ENCODE measurements at places on chromosomes 11 and 22.

DNA sequence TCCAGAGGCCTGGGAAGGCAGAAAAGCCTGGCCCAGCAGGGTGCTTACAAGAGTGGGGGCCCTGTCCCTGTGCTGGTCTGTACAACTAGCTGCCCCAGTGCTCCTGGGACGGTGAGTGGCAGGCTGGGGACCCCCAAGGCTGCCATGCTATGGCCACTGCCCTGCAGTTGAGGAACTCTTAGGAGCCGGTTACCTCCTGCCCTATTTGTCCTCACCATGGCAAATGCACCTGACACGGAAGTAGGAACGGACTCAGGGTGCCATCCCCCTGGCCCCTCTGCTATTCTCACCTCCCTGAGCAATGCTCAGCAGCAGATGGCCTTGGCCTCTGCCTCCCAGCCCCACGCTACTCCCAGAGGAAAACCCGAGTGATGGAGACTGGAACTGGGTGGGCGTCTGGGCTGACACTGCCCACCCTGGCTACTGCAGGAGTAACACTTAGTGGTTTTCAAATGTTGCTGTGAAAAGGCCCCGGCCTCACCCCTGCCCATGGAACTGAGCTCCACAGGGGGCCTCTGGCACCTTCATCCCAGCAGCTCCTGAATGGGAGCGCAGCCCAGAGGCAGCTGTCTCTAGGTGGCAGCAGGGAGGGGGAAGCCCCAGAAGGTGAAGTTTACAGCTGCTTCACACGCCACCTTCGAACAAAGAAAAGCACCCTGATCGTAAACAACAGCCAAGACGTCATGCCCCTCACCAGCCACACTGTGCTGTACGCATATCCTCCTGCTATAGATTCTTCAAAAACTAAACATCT lies 105.3 kb downstream of the CTTN start:
- DNase-seq = no peak

GRCh38 chr11:47035108-47035507 lies 98.5 kb downstream of the CSTPP1 start:
- DNase-seq = no peak

GRCh38 chr11:19646921-19647320 lies 65.7 kb upstream of the NAV2 start:
- no peak for DNase-seq

DNA sequence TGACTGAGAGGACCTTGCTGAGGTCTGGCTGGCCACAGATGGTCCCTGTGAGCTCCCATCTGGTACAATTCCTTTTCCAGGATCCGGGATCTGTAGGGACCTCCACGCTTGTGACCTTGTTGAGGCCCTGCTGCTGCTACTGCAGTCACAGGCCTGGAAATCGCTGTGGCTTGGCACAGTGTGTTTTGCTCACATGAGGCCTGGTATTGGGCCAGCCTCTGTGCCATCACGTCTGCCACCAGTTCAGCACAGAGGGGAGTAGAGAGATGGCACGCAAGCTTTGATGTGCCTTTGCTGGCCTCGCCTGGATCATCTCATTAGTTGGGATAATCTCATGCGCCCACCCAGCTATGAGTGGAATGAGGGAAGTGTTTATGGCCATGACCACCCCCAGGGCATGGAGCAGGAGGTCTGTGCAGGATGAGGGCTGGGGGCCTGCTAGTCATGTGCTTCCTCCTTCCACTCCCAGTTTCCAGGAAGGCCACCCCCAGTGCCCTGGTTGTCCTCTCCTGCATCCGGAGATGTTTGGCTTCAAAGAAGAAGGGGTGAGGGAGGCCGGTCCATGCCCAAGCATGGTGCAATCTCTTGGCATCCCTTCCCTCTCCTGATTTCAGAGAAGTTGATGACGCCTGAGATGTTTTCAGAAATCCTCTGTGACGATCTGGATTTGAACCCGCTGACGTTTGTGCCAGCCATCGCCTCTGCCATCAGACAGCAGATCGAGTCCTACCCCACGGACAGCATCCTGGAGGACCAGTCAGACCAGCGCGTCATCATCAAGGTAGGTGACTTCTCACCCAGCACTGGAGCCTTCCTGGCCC lies 22.4 kb downstream of the DERL3 start:
- no peak for DNase-seq

DNA sequence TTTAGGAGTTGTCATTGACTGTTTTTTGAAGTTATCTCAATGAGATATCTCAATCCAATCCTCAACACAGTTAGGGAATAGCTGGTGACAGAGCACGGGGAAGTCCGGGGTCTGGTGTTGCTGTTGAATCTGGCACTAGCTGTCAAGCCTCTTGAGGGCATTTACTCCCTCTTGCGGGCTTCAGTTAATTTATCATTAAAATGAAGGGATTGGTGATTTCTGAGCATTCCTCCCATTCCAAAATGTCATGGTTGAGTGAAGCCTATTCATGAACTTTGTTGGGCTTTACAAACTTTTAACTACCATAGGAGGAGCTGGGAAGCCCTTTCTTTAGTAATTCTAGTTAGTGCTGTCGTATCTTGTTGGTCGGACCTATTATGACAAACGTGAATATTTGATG lies 40.2 kb downstream of the UVRAG start:
- DNase-seq = no peak

- DNase-seq = peak; percentile 37
Measured at GRCh38 chr11:130162733-130163132, 3.2 kb downstream of the ST14 start.

DNA sequence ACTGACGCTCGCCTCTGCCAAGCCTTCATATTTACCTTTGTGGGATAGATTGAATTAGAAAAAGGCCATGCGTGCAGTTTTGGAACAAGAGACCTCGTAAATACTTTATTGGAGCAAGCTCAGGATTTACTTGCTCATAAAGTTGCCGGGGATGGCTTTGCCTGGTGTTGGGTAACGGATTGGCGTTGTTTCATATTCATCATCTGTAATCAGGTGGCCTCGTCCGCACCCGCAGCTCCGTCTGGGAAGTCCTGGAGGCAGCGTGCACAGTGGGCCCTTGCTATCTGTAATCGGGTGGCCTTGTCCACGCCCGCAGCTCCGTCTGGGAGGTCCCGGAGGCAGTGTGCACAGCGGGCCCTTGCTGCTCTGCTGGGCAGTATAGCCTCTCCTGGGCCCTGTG lies 1209.3 kb downstream of the BRD1 start:
- no peak for DNase-seq

DNA sequence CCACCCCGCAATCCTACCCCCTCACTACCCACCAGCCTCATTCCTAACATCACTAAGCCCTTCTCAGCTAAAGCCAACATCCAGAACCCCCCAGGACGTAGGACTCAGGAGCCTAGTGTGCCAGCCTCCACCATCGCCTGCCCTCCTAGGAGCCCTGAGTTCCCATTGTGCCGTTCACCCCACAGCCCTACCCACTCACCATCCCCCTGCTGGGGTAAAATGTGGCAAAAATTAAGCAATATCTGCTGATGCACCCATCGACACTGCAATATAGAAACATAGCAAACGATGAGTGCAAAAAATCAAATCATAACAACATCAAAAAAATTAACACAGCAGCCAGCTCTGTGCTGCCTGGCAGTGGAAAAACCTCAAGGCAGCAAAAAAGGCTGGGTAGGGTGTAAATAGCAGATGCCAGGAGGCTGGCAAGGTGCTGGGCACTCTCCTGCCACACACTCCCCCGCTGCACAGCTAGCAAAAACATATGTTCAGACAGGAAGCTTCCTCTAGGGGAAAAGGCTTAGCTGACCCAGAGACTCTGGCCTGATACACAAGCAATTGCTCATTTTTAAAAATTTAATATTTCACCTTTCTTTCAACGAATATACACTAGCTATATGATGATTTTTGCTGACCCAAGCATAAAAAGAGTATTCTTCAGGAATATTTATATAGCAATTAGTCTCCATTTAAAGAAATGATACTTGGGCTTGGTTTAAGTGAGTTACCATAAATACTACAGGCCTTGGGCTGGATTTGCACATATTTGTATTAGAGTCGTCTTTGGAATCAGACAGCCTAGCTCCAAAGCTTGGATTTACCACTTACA lies 33.8 kb downstream of the PRDM10 start:
- DNase-seq = no peak

DNA sequence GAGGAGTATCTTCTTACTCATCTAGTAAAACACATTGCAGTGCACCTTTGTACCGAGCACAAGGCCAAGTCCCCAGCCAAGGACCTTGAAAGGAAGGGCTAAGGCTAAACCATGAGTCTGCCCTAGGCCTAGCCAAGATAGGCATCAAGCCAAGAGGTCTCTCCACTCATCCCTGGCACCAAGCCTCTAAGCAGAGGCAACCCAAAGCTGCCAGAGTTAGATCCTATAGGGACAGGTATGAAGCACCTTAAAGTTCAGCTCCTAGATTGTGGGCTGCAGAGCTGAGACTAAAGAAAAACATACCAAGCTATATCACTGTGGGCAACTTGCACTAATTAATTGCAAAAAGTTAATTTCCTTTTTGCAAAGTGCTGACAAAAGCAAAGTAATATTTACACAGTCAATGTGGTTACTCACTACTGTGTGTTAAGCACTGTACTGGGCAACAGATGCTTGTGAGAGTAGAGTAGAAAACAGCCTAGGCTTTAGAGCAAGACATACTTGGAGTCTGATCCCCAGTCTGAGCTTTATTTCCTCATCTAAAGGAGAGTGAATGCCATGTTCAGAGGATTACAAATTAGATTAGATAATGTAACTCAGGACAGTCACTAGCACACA lies 7.2 kb downstream of the COA4 start:
- no peak for DNase-seq

GRCh38 chr11:103959279-103959942 lies 77.0 kb upstream of the DDI1 start:
- DNase-seq = no peak

DNA sequence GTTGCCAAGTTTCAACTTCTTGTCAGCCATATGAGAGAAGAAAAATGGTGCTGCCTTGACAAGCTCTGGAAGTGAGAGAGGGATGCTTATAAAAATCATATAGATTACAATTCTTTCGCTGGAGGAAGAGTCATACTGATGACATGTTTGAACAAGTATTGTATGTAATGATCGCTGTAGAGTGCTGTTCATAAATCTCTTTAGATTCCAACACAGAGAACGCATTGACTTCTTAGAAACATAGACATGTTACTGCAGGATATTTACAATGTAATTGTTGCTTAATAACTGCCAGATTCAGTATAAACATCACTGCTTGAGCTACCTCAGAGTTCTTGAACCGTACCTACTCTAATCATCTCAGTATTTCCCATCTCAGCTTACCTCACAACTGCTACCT lies 571.6 kb downstream of the LUZP2 start:
- DNase-seq = no peak

GRCh38 chr22:47591709-47592108 lies 829.3 kb downstream of the TBC1D22A start:
- DNase-seq = no peak

GRCh38 chr11:128582496-128583366 lies 4.6 kb downstream of the ETS1 start:
- DNase-seq = peak; percentile 20

- DNase-seq = no peak
Measured at GRCh38 chr11:17840101-17840548, 105.5 kb downstream of the KCNC1 start.

DNA sequence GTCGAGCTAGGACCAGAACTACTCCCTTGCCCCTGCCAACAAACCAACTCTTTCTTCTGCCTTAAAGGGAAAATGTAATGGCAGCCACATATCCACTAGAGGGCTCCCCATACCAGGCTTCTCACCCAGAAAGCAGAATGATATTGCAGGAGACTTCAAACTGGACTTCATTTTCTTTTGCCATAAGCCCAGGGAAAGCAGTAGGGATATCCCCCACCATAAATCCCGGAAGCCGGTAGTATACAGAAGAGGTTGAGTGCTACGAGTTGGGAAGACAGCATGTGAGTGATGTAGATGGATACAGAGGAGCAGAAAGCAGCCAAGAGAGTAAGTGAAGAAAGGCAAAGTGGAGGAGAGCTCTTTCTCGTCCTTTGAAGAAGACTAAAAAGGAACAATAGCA lies 12.1 kb downstream of the PLAAT5 start:
- peak; percentile 46 for DNase-seq

DNA sequence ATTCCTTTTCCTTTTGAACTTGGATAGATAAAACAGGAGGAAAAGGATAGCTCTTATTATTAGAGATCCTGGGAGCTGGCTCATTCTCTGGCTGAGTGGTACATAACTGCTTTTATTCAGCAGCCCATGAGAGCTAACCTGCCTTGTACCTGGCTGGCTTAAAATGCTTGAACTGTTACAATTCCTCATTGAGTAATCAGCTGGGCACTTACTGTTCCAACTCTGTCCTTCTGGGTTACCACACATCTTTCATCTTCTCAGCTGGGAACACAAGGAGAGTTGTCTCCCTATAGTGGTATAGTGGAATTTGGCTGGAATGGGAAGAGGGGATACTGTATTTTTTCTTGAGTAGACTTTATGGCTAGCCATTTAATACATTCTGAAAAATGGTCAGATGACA lies 39.8 kb upstream of the SPTBN2 start:
- DNase-seq = no peak

GRCh38 chr11:68380786-68381622 lies 68.6 kb downstream of the LRP5 start:
- no peak for DNase-seq

- DNase-seq = no peak
Measured at GRCh38 chr22:29726106-29726505, 6.3 kb downstream of the CABP7 start.

- no peak for DNase-seq
Measured at GRCh38 chr11:33543823-33544222, 156.8 kb downstream of the C11orf91 start.

DNA sequence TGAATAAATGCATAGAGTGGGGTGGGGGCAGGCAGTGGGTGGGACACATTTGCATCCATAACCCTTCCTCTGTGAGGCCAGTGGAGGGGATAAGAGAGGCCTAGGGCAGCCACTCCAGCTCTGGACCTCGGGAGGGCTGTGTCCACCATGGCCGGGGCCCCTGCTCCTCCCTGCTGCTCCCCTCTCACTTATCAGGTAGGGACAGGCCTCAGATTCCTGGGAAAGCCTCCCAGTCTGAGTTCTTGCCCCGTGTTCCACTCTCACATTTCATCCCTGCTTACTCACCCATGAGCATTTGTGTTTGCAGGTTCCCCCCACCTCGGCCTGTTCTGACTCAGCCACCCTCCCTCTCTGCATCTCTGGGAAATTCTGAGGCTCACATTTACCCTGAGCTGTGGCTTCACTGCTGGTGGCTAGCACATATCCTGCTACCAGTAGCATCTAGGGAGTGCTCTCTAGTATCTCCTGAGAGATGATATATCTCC lies 128.7 kb upstream of the TOP3B start:
- DNase-seq = peak; percentile 64

- no peak for DNase-seq
Measured at GRCh38 chr11:67396587-67397389, 4.9 kb downstream of the PPP1CA start.

DNA sequence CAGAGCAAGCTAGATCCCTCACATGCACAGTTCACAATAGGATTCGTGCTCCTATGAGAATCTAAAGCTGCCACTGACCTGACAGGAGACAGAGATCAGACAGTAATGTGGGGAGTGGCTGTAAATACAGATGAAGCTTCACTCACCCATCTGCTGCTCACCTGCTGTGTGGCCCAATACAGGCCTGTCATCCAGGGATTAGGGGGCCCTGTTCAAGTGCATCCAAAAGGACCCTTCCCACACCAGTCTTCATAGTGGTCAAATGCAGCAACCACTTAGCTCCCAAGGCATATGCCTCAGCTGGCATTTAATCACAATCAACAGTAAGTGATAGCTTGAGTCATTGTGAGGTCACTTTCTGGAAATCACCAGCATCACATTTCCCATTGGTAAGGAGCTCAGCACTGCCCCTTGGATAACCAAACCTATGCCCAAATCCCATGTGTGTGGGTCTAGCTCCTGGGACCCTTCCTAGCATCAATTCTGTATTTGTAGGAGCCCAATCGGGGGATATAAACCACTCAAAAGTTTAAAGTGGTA lies 65.6 kb downstream of the OR4C45 start:
- no peak for DNase-seq

- no peak for DNase-seq
Measured at GRCh38 chr11:7667460-7667859, 5.8 kb downstream of the CYB5R2 start.
